ENCODE measurements at places on chromosomes 1 and 21. TPM values are rescaled to one million over a fixed set of nuclear protein-coding genes. Genes with fewer than 3 reads are reported as not detected.

Gene SCNM1
- 23.8 TPM for total RNA-seq

Gene SLC6A9
- not detected for total RNA-seq

Gene PIK3R3
- total RNA-seq: 21.0 TPM

Gene CHD5
- total RNA-seq: under 0.01 TPM

Gene ACTL8
- not detected for total RNA-seq

Gene RAD54L
- 2.0 TPM for total RNA-seq

Gene SPRR2D
- total RNA-seq: not detected

Gene DUSP23
- total RNA-seq: 29.0 TPM

Gene LCA5L
- total RNA-seq: 1.7 TPM

Gene OR2T4
- not detected for total RNA-seq

Gene GREM2
- not detected for total RNA-seq

Gene PTAFR
- 0.17 TPM for total RNA-seq

Gene TCP10L
- 0.09 TPM for total RNA-seq

Gene KCTD3
- total RNA-seq: 55.0 TPM

Gene PTPN22
- not detected for total RNA-seq

Gene LYPLAL1
- total RNA-seq: 22.0 TPM

Gene SLC5A9
- total RNA-seq: not detected

Gene FAM3B
- total RNA-seq: not detected

Gene CDK18
- 1.7 TPM for total RNA-seq

Gene TIAM1
- 0.85 TPM for total RNA-seq

Gene PIGR
- total RNA-seq: under 0.01 TPM

Gene COL11A1
- under 0.01 TPM for total RNA-seq

Gene LCE2A
- not detected for total RNA-seq

Gene SLC44A5
- total RNA-seq: 1.7 TPM

Gene BRINP3
- not detected for total RNA-seq

Gene FLG2
- not detected for total RNA-seq

Gene HTR1D
- 0.28 TPM for total RNA-seq

Gene PTCH2
- 0.05 TPM for total RNA-seq

Gene MFAP2
- 24.5 TPM for total RNA-seq

Gene LCE1F
- not detected for total RNA-seq

Gene HYI
- total RNA-seq: 207 TPM

Gene LTN1
- total RNA-seq: 34.0 TPM

Gene LCE2C
- total RNA-seq: not detected

Gene FMO2
- 0.05 TPM for total RNA-seq

Gene TAS1R3
- 0.85 TPM for total RNA-seq

Gene SPRR1A
- total RNA-seq: not detected

Gene VCAM1
- 24.5 TPM for total RNA-seq

Gene FTCD
- total RNA-seq: 0.17 TPM

Gene EIF2D
- total RNA-seq: 69.9 TPM

Gene CRNN
- total RNA-seq: not detected

Gene KRTAP19-3
- total RNA-seq: not detected

Gene DCDC2B
- not detected for total RNA-seq

Gene SAMSN1
- total RNA-seq: not detected

Gene TFAP2E
- total RNA-seq: 0.14 TPM

Gene RIMS3
- total RNA-seq: 0.28 TPM

Data from dermis blood vessel endothelial cell (primary cell).